Activated CD4-positive, CD25-positive, alpha-beta regulatory T cell (primary cell): ENCODE measurements at places on chromosomes 2 and 18.

- DNase-seq: no peak
These were observed 16.0 kb upstream of the DAW1 start for GRCh38 chr2:227855440-227855839.

DNA sequence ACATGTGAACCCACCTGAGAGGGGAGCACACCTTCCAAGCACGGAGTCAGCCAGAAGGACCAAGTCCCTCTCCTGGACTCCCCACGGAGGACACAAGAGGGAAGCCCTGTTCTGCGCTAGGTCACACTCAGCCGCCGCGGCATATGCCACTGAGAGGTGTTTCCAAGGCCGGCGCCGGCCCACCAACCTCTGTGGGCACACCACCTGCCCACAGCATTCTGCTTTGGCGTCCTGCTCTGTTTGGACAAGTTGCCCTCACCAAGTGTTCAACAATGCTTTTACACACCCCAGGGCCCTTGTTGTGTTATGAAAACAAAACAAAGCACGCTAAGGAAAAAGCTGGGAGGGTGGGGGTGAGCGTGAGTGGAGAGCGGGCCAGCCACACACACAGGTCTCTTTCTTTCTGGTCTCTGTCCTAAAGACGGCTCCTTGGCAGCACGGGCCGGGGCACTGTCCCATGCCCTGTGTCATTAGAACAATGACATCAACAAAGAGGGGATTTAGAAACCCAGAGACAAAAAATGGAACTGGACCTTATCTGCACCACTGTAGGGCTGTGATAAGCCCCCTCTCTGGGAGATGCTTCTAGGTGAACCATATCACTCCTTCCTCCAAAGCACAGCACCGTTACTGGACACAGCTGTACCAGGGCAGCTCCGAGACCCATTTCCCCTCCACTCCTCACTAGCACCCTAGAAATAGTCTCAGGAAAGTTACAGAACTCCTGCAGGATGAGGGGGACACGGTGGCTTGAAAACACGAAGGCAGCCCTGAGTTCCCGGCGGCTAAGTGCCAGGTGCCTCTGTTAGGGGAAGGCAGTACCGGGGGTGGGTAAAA is 17.0 kb downstream of the SMAD7 start:
- no peak for DNase-seq

- no peak for DNase-seq
These were observed 5.7 kb downstream of the KLHL23 start for GRCh38 chr2:169739351-169739750.

DNA sequence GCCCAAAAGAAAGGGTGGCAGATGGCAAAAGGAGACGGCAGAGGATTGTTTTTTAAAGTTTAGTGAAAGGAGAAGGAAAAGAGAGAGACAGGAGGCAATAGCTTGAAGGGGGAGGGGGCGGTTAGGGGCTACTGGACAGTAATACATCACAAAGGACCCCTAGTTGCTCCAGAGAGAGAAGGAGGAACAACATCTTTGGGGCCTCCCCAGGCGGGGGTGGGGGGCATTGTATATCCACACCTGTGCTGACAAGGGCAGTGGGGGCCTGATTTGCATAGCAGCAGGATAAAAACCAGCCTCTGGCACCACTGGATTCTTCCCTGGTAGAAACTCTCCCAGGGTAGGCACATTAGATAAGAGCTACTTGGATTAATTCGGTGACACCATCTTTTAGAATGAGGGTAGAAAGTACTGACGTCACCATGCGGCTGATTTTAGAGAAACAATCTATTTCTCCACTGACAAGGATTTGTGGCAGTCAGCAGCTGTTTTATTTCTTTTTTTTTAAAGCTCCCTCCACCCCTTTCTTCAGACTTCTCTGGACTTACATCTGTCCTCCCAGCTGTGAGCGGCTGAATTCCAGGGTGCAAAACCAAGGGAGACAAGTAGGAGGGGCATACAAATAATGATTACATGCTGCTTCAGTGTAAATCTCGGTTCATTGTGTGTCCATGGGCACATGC is 199.8 kb upstream of the NRP2 start:
- DNase-seq: no peak

DNA sequence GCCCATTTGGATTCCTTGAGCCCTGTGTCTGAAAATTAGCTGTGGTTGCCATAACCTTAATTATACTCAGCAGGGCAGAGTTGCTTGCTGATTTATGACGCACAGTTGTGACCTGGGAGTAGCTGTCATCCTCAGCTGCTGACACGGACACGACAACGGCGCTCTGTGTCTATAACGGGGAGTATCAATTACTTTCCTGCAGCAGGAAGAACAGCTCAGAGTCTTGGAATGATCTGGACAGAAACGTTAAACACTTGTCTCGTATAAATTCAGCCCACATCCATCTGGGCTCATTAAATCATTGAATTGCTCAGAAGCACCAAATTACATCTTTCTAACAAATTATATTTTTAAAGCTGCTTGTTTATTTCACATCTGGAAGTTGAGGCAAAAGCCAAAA is 116.3 kb downstream of the SEPTIN10 start:
- no peak for DNase-seq

DNA sequence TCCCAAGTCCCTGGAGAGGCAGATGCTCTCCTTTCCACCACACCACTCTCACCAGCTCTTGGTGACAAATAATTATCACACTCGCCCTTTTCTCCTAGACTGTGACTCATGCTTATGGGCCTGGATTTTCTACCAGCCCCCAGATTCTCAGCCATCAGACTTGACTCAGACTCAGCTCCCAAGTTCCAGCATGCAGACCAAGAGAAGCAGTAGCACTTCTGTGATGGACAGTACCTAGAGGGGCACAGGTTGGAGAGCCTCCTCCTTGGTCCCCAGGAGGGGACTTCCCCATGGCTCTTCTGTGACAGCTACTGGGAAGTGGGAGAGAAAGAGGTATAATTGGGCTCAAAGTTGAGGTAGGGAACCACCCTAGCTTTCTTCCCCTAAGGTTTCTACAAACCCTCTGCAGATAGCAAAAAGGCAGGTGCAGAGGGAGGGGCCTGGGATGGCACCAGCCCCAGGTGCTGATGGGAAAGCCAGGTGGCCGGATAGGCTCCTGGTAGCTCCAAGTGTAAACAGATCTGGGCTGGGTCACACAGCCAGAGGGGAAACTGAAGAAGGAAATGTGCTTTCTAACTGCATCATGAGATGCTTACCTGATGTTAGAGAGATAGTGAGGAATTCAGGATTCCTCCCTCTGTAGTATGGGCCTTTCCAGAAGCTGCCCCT is 4.1 kb downstream of the TCF23 start:
- no peak for DNase-seq

DNA sequence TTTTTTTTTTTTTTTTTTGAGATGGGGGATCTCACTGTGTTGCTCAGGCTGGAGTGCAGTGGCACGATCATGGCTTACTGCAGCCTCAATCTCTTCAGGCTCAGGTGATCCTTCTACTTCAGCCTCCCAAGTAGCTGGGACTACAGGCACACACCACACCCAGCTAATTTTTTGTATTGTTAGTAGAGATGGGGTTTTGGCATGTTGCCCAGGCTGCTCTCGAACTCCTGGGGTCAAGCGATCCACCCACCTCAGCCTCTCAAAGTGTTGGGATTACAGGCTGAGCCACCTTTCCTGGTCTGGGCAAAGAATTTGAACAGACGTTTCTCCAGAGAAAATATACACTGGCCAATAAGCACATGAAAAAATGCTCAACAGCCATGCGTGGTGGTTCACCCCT is 2.9 kb upstream of the SNRNP200 start:
- no peak for DNase-seq

DNA sequence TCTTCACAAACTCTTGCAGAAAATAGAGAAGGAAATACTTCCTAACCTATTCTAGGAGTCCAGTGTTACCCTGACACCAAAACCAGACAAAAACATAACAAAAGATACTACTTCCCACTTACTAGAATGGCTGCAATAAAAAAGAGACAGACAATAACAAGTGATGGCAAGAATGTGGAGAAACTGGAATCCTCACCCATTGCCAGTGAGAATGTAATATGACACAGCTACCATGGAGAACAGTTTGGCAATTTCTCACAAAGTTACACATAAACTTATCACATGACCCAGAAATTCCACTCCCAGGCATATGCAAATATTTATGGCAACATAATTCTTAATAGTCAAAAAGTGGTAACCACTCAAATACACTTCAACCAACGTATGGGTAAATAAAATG is 209.8 kb upstream of the CTAGE1 start:
- no peak for DNase-seq

GRCh38 chr2:84906900-84907714 is 1.7 kb downstream of the TMSB10 start:
- no peak for DNase-seq

DNA sequence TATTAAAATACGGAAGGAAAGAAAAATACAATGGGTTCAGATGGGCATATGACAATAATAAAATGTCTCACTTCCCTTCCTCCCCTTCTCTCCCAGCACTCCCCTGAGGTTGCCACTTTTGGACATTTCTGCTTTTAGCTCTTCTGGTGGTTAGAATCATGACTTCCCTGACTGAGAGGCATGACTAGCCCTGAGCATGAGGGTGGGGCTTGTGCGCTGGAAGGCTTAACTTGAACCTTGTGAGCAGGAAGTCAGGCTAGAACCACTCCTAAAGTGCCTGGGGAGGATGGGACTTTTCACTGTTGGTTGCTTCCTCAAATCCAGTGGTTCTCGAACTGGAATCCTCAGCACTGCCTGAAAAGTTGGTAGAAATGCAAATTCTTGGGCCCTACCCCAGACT is 19.7 kb upstream of the ARHGAP25 start:
- DNase-seq: peak; percentile 7

- DNase-seq: no peak
These were observed 10.8 kb upstream of the KCNG2 start for GRCh38 chr18:79786786-79787526.

DNA sequence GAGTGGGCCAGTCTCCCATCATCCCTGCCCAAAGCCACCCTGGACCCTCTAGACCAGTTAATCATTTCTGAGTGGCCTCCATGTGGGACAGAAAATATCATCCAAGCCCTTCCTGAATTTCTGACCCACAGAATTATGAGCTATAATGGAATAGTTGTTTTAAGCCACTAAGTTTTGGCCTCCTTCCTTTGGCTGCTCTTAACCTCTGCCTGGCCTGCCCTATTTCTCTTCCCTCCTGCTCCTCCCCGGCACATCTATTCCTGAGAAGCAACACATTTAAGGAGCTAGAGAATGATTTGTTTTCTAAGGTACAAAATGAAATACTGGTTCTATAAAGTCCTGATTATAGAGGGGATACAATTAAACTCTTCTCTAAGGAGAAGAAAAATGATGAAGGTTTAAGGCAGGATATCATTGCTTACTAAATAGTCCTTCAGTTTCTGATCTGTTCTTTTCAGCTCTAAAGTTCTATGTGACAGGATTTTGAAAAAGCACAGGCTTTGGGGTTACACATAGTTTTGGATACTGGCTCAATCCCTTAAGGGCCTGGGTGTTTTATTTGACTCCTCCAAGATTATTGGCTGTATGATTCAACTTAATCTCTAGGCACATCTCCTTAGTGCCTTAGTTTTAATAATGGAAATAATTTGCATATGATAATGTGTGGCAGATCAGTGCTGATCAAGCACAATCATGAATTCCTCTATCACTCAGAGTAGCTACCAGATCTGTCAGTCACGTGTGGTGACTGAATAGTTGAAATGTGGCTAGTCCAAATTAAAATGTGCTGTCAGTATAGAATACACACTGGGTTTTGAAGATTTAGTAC is 240.3 kb downstream of the VAPA start:
- DNase-seq: no peak

DNA sequence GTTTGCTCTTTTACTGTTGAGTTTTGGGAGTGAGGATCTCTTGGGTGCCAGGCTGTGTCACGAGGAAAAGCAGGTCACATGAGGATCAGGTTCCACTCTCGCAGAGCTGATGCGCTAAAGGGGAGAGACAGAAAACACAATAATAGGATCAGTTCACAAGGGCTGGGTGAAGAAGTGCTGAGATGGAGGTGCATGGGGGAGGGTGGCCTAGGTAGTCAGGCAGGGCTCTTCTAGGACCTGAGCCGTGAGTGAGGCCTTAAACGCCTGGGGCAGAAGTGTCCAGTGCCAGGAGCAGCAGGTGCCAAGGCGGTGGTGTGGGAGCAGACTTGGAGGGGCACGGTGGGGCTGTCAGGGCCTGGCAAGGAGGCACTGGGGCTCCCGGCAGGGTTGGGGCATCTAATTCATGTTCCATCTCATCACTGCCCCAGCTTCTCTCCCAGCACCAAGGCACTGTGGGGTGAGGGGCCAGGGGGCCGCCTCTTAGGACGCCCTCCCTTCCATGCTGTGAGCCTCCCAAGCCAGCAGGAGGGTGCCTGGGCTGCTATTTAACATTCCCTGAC is 9.3 kb downstream of the KCNIP3 start:
- no peak for DNase-seq

DNA sequence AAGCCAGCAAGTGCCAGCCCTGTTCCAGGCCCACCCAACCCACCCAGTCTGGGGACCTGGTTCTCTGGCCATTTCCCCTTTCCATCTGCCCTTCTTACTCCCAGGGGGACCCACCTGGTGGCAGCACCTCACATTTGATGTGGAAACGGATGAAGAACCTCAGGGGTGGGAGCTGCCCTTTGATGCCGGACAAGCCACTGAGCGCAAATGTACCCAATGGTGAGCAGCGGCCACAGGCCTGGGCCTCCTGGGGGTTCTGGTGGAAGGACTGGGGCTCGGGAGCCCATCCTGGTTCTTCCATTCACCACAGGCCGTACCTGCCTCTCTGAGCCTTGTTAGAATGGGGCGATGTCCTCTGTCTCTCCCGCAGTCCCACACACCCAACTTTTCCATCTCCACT is 84.7 kb downstream of the EPAS1 start:
- DNase-seq: no peak

GRCh38 chr2:64274399-64275173 is 130.4 kb upstream of the PELI1 start:
- DNase-seq: no peak

DNA sequence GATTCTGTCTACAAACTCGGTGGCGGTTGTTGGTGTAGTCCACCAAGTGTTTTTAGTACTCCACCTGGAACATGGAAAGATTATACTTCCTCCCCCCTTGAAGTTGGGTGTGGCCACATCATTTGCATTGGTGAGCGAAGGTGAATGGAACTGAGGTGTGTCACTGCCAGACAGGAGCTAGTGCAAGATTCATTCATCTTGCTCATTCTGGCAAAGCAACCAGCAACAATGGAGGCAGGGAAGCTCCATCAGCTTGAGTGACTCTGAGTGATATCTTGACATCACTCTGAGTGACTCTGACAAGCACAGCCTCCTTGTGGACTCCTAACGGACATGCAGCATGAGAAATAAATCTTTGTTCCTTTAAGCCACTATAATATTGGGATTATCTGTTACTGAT is 54.7 kb upstream of the SLC1A4 start:
- no peak for DNase-seq

GRCh38 chr2:24579053-24579803 is 88.2 kb downstream of the NCOA1 start:
- DNase-seq: no peak
